HS-5 (cell line): ENCODE measurements at places on chromosomes 7 and 10.

GRCh38 chr7:72438491-72438890 lies 26.4 kb upstream of the CALN1 start:
- DNase-seq, result no peak

- DNase-seq, result no peak
Observed at GRCh38 chr7:2616387-2617324, 15.1 kb upstream of the TTYH3 start.

DNA sequence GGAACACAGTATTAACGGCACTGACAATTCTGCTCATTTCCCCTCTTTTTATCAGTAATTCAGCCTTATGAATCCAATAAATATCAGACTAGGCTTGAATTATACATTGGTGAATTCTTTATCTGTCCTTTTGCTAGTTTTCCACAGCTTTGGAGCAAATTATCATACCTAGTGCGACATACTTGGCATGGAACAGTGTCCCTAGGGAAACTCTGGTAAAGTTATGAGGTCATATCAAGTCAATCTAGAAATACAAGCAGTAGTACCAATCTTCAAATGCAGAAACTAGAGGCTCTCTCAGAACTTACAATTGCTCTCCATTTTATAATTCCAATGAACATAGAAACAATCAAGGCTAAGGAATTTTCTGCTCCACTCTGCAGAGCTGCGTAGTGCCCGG lies 449.3 kb upstream of the NPVF start:
- no peak for DNase-seq

DNA sequence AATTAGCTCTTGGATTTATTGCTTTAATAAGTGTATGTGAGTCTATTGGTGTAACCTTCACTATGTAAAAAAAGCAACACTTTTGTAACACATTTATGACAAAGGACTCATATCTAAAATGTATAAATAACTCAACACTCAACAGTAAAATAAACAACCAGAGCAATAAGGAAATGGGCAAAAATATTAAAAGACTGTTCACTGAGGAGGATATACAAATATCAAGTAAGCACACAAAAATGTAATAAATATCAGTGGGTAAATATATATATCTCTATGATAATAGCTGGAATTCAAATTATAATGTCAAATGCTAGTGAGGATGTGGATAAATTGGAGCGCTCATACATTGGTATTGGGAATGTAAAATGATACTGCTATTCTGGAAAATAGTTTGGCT lies 53.0 kb downstream of the HDAC9 start:
- no peak for DNase-seq

- no peak for DNase-seq
Observed at GRCh38 chr7:2629746-2630681, 1.8 kb upstream of the TTYH3 start.

GRCh38 chr7:151439855-151440798 lies at the start of gene CRYGN:
Gene CRYGN (minus strand): TSS chr7:151440141. CDS start chr7:151439917, 224 bp downstream.
- DNase-seq, result no peak

DNA sequence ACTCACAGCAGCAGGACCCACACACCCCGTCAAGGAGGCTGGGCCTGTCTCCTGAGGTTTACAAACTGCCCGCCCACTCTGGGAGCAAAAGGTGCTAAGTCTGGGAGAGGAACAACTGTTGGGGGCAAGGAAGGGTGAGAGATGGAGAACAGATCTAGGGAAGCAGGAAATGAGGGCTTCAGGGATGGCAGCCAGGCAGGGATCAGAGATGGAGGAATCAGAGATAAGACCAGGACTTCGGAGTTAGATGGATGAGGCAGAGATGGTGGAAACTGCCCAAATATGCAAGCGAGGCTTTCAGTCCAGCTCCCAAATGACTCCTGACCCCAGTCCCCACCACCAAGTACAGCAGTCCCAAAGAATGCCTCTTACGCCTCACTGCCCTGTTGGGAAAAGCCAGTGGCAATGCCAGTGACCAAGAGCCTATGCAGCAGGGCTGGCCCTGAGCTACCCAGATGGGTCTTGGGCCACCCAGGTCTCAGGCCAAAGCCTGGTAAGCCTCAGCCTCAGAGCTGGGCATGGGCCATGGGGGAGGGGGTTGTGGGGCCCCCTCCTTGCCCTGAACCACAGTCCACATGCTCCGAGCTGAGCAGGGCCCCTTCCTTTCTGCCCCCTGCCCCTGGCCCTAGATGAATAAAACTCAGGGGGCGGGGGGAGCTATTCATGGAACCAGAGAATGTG lies 39.5 kb upstream of the SLF2 start:
- no peak for DNase-seq

- DNase-seq, result no peak
Observed at GRCh38 chr10:116763440-116763839, 21.1 kb upstream of the HSPA12A start.

GRCh38 chr10:21526188-21526859 lies 842 bp upstream of the SKIDA1 start:
- no peak for DNase-seq
